ENCODE measurements at places on chromosomes 4 and X. TPM values are rescaled to one million over a fixed set of nuclear protein-coding genes. Genes with fewer than 3 reads are reported as not detected.

- DNase-seq, result no peak
Measured at GRCh38 chrX:555725-556666, 74.6 kb upstream of the SHOX start.

DNA sequence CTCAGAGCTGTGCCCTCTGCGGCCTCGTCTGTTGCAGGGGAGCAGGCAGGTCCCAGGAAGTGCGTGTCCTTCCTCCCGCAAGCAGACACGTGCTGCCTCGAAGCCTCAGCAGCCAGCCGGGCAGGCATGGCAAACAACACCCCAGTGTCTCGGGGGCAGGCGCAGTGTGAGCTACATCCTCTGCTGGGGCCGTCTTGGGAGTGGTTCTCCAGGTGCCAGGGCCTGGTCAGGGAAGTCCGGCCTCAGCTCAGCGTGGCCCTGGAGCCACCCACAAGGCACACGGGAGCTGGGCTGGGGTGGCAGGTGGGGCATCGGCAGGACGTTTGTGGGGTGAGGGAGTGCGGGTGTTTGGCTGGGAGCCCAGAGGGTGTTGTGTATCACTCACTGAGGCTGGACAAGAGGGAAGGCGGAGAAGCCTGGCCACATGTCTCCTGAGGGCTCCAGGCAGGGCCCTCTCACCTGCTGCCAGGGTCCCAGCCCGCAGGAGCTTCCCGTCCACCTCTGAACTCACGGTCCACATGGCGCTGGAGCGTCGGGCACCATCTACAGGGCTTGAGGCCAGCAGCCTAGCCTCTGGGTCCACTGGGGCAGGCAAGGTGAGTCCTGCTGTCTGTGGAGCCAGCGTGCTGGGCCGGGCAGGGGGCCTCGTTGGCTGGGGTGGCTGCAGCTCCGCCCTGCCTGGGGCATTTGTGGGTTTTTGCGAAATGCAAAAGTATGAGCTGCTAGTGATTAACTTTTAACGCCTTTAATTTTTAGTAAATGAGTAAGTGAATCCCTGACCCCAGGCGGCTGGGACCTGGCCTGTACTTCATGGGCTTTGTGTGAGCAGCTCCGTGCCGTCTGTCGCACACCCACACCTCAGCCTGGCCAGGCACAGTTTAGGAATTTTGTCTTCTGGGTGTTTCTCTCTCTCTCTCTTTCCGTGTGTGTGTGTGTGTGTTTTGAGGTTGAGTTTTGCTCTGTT lies 17.3 kb upstream of the UVSSA start:
- DNase-seq, result peak; percentile 79

DNA sequence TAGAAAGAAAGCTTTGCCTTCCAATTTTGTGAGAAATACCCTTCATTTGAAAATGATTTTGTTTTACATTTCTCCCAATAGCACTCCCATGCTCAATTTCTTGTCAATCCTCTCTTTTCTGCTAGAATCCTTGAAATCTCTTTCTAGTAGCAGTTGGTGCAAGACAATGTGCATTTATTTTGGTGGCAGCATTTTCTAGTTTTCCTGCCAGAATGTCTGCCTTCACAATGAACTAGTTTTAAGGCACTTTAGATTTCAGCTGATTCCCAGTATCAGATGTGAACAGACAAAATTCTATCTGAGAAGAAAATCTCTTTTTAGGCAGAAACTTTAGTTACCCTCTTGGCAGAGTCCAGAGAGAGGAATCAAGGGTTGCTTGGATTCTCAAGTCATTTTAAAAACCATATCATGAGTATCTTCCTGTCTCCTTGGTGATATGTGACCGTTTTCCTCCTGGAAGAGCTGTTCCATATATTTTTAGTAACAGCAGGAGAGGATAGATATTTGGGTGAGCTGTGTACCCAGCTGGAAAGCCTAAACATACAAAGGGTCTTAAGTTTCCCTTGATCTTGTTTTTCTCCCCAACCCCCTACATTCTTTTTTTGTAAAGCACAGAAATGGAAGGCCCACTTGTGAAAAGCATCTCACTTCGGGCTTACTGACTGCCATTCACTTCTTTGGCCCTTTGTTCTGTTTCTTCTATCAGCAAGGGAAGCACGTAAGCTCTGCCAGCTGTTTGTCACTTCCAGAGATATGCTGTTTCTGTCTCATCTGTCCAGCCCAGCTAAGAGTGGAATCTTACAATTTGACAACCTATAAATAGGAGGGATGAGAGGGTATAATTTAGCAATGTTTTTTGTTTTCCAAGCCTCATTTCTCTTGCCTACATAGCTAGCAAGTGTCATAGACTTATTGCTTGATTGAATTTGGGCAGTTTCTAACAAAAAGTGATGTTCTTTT lies 38.7 kb downstream of the TSPAN7 start:
- no peak for DNase-seq

DNA sequence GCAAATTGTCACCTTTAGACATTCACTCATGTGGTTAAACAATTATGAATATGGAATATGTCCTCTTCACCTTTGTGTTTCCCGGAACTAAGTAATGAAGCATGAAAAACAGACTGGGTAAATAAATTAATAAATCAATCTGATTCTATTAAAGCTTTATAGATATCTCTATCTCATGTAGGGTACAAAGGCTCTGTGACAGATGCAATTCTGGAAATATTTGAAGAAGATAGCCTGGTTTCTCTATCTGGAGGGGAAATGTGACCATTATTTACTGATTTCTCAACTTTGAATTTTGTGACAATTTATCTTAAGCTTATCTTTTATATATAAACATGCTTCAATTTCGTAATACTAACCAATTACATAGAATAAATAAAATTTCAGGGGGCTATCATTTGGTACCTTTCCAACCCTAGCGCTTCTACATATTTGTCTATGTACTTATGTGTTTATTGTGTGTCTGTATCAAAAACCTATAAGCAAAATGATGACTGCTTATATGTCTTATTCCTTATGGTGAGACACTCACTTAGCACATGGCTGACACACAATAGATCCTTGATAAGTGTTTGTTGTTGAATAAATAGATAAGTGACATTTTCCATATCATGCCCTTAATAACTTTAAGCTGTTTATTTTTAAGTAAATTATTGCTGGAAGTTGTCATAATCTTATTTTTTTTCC lies 9.9 kb downstream of the CTSO start:
- no peak for DNase-seq

The USP17L19 gene
- not detected for total RNA-seq
